ENCODE measurements at places on chromosomes 1 and 21. TPM values are rescaled to one million over a fixed set of nuclear protein-coding genes. Genes with fewer than 3 reads are reported as not detected.

Gene PLCH2
- total RNA-seq = 8.1 TPM

Gene PHLDA3
- total RNA-seq = 39.4 TPM

Gene PPIAL4G
- 0.09 TPM for total RNA-seq

Gene CDC7
- 1.6 TPM for total RNA-seq

Gene C1QA
- total RNA-seq = 164 TPM

Gene SLC6A17
- 0.35 TPM for total RNA-seq

Gene TMPRSS15
- not detected for total RNA-seq

Gene SPRR2B
- total RNA-seq = not detected

Gene PEX19
- total RNA-seq = 75.7 TPM

Gene KANK4
- total RNA-seq = 0.20 TPM

- no peak for DNase-seq
Measured at GRCh38 chr1:225963735-225964530, 22.9 kb upstream of the LEFTY2 start.

DNA sequence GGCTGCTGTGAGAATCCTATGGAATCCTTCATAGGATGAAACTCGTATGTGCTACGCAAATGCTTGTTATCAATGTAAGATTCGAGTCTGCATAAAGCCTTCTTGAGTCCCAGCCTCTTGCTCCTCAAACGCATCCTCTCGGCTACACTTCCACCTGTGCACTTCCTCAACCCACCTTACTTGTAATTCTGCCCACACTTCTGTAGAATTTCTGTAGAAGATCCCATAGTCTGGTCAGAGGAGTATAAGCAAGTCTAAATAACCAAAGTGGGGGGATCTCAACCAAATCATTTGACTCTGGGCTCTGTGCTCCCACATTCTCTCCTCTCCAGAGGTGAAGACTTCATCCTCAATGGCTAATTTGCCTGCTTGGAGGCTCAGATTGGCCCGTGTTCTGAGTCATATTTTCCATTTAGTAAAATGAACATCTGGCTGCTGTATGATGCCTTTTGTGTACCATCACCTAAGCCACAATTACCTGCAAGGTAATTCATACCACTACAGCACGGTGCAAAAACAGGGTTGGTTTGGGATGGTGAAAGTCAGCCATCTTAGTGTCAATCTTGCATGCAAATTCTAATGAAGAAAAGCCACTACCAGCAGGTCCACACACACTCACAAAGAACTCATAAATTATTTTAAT is 63.2 kb downstream of the ITPKB start:
- no peak for DNase-seq

DNA sequence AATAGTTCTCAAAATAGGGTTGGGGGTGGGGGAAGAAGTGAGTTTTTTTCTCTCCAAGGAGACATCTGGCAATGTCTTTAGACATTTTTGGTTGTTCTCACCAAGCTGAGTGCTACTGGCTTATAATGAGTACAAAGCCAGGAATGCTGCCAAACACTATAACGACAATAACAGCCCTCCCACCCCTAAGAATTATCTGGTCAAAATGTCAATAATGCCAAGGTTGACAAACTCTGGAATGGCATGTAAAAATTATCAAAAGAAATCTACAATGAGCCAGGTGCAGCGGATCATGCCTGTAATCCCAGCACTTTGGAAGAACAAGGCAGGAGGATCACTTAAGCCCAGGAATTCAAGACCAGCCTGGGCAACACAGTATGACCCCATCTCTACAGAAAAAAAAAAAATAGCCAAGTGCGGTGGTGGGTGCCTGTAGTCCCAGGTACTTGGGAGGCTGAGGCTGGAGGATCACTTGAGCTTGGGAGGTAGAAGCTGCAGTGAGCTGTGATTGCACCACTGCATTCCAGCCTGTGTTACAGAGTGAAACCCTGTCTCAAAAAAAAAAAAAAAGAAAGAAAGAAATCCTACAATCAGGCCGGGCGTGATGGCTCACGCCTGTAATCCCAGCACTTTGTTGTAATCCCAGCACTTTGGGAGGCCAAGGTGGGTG is 2.5 kb downstream of the ATP5PF start:
- no peak for DNase-seq

DNA sequence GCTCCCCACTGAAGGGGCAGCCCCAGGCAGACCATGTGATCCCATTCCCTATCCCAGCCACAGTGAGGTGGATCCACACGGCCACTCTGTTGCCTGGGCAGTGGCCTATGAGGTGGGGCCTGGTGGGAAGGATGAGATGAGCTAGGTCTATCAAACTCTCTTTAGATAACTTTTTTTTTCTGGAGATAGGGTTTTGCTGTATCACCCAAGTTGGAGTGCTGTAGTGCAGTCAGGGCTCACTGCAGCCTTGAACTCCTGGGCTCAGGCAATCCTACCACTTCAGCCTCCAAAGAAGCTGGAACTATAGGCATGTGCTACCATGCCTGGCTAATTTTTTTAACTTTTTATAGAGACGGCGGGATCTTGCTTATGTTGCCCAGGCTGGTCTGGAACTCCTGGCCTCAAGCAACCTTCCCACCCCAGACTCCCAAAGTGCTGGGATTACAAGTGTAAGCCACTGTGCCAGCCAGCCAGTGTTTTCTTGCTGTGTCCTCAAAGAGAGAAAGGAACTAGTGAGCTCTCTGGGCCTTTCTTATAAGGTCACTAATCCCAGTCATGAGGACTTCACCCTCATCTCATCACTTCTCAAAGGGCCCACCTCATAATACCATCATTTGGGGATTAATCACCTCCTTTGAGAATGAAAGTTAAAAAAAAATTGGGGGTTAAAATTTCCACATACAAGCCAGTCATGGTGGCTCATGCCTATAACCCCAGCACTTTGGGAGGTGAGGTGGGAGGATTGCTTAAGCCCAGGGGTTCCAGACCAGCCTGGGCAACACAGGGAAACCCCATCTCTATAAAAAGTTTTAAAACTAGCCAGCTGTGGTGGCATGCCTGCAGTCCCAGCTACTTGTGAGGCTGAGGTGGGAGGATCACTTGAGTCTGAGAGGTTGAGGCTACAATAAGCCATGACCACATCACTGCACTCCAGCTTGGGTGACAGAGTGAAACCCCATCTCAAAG is 36.6 kb downstream of the H3-3A start:
- DNase-seq = no peak

- no peak for DNase-seq
Measured at GRCh38 chr21:44521301-44521927, 18.6 kb downstream of the KRTAP10-1 start.

- DNase-seq = no peak
Measured at GRCh38 chr1:49351768-49352167, 575.1 kb upstream of the BEND5 start.

GRCh38 chr1:39733161-39733560 is 5.5 kb upstream of the PPIE start:
- no peak for DNase-seq

DNA sequence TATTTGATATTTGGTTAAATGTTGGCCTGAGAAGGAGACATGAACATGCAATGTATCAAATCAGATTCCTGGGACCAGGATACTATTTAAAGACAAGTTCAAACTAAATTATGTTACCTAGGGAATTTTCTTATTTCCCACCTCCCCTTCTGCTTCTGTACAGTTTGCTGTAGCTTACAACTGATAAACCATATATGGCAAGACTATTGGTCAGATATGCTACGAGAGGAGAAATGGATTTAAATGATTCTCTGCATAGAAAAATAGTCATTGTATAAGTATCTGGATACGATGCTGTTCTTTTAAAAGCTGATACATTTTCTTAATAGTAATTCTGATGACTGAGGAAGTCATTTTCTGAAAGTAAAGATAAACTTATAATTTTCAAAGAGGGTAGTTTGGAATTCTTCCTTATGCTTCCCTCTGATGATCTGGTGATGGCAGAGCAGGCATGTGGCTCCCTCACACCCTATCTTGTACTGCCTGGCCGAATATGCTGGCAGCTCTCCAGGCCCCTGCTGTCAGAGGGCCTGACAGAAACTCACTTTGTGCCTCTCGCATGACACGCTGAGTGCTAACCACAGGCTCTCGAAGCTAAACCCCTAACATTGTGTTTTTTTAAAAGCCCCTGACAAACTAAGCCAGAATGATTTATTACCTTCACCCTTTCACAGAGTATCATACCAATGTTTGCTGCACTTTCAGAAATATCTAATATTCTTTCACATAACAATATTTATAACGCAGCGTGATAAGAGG is 19.4 kb downstream of the RRP15 start:
- DNase-seq = no peak

- DNase-seq = no peak
Measured at GRCh38 chr1:230463760-230464159, 37.6 kb upstream of the PGBD5 start.

GRCh38 chr1:68347415-68347814 is 102.3 kb downstream of the RPE65 start:
- DNase-seq = peak; percentile 14

GRCh38 chr1:230072296-230072695 is 5.3 kb downstream of the GALNT2 start:
- DNase-seq = no peak

DNA sequence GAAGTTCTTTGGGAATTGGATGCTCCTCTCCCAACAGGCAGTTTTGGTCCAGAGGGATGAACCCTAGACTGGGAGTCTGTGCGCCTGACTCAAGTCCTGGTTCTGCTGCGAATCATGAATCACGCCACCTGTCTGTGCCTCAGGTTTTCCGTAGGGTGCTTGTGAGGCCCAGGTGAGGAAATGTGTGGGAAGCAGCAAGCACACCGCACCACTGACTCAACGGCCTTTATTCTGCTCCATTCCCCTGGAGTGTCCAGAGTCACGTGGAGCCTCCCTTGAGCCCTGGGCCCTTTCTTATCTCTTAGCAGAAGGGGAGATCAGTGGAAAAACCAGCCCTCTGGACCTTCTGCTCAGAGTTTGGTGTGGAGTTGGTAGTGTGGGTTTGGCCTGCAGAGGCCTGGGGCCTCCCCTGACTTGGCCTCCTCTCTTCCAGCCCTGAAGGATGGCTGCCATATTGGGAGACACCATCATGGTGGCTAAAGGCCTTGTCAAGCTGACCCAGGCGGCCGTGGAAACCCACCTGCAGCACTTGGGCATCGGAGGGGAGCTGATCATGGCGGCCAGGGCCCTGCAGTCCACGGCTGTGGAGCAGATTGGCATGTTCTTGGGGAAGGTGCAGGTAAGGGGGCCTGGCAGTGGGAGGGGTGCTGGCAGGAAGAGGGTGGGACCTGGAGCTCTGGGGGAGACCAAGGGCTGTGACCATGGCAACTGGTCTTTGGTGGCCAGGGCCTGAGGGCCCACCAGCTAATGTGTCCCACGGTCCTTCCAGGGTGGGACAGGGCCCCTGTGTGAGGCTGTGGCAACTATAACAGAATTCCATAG is 21.1 kb downstream of the COQ8A start:
- DNase-seq = no peak

DNA sequence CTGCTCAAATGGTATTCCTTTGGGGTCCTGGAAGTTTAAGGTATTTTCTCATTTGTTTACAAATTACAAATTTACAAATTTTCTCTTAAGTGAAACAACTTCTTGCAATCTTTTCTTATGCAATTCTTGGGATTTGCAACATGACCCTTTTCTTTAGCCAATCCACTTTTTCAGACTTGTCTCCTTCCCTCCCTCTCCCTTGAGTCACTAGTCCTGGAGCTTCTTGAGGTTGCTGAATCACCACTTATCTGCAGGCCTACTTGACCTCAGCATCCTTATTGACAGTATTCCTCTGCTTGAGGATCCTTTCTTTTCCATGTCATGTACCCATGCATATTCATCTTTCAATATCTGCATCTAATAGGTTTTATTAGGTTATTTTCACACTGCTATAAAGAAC is 302.8 kb upstream of the ADAMTS5 start:
- DNase-seq = no peak

DNA sequence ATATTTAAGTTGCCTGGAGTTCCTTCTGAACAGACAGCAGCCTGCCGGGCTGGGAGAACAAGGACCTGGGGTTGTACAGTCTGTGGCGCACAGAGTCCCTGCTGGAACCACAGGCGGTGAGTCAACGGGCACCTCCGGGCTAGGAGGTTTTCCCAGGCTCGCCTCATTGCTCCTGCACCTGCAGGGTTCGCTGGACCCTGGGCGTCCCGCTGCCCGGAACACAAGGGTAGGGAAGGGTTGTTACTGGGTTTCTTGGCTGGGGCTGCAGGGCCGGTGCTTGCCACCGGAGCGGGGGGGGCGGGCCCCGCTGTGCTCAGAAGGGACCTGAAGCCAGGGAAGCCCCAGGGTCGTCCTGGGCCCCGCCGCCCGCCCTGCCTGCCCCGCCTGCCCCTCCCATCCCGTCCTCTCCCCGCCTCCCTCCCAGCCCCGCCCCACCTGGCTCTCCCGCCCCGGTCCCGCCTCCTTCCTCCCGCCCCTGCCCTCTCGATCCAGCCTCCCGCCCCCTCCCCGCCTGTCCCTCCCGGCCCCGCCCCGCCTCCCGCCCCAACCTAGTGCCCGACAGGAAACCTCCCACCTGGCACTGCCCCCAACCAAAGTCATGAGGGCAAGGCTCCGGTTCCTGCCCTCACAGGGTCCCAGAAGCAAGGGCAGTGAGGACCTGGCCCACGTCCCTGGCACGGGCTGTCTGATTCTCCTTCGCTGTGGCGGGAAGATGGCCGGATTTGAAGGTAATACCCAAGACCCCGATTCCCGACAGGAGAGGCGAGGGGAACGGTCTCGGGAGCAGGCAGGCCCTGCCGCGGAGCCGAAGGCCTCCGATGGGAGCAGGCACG is 6.8 kb downstream of the JMJD4 start:
- peak; percentile 66 for DNase-seq

DNA sequence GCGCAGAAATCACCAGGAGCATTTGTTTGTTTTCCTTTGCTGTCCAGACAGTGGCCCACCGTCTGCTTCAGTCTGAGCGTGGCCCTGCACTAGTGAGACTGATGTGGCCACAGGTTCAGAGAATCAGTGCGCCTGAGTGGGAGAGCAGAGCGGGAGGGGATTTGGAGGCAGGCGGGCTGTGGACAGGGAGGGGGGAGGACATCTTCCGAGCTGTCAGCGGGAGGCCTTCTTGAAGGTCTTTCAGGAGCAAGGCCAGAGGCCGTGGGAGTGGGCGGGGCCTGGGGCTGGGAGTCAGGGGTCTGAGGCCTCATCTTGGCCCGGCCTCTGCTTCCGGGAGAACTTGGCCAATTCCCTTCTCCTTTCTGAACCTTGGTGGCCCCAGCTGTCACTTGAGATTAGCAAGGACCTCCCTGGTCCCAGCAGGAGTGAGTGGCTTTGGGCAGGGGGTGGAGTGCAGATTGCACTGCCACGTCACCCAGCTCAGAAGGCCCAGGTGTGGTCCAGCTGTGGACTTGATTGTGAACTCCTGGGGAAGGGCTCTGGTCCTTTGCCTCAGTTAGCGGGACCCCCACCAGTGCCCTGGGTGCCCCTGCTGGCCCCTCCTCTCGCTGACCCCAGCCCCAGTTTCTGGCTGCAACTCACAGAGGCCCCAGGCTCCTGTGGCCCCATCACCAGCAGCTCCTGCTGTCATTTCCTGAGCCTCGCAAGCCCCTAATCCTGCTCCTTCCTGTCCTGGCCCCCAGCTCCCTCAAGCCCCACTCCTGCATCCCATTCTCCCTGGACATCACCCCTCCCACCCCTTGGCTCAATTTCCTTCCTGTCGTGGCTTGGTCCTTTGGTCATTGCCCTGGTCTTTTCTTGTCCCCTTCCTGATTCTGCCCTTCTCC is 8.4 kb downstream of the TNFRSF1B start:
- DNase-seq = no peak

DNA sequence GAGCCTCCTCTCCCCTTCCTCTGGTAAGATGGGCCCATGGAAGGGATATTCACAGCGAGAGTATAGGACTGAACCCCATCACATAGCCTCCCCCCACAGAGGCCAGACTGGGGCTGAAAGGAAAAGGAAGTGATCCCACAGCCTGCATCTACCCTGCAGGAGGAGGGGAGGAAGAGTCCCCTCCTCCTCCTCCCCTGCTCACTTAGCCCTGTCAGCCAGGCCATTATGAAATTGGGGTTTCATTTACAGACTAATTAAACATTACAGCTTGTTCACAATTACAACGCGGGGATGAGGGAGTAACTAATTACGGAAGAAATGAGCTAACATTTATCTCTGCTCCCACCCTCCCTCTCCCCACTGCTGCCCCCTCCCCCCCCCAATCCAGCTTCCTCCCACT is 25.4 kb downstream of the DMAP1 start:
- DNase-seq = no peak
